ENCODE measurements at places on chromosomes 5 and 9.
A peak's percentile ranks its signal among the peaks of the same experiment; 100 is the strongest.

GRCh38 chr5:72388646-72389045 lies 68.5 kb downstream of the PTCD2 start:
- peak; percentile 16 for DNase-seq

DNA sequence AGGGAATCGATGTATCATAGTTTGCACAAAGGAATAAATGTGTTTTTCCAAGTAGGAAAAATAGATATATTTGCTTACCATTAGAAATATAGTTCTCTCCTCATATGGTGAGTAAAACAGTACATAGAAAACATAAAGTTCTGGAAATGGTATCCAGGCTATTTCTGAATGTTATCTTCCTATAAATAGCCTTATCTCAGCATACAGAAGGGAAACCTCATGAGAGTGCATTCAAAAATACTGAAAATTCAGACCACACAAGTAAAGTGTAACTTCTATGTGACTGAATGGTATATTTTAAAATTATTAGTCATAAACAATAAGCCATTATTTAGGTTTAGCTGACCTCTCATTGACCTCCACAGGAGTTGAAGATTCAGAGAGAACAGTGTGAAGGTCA lies 43.5 kb downstream of the MOCS2 start:
- DNase-seq: no peak

DNA sequence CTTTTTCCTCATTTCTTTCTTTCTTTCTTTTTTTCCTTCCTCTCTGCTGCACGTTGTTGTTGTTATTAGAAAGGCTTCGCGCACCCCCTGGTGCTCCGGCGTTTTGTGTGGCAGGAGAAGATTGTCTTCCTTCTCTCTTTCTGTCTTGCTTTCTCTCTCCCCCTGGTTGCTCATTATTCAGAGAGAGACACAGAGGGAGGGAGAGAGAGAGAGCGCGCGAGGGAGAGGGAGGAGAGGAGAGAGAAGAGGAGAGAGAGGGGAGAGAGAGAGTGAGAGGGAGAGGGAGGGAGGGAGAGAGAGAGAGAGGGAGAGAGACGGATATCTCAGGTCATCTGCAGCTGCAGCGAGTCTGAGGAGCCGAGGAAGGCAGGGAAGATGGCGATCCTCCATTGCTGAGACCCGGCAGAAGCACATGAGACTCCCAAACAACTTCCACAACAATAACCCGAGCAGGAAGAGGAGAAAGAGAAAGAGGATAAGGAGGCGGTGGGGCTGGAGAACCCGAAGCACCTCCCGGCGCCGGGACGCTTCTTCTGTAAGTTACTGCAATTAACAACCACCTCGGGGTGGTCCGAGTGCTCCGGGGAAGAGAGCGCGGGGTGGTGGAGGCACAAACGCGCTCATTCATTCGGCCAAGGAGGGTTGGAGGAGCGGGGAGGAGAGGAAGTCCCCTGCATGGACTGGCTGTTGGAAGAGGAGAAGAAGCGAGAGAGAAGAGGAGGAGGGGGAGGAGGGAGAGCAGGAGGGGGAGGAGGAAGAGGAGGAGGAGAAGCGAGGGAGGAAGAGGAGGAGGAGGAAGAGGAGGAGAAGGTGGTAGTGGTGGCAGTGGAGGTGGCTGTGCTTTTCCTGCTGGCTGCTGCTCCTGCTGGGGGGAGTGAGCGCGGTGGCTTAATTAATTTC lies at the start of gene ZNF462:
Gene ZNF462, plus strand, starts transcription at position 346 of the 900 bp plus-strand sequence. CDS start 60,218 bp downstream, outside the sequence.
- DNase-seq: peak; percentile 77

- no peak for DNase-seq
Measured at GRCh38 chr9:127779136-127779981, 893 bp upstream of the SH2D3C start.

DNA sequence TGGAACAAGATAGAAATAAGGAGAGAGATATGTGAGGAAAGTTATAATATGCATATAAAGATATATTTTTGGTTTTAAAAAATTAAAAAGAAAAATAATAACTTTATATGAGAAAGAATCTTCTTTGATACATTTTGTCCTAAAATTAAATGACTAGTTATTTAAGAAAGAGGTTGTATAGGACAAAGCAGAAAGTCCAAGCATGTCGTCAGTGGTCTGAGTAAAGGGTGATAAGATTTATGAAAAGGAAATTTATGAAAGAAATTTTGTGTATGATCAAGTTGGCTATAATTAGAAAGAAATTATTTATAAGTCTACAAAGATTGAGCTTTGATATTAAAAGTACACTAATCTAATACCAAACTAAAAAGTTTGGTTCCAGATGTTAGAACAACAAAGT lies 32.0 kb downstream of the GTF3C4 start:
- no peak for DNase-seq

DNA sequence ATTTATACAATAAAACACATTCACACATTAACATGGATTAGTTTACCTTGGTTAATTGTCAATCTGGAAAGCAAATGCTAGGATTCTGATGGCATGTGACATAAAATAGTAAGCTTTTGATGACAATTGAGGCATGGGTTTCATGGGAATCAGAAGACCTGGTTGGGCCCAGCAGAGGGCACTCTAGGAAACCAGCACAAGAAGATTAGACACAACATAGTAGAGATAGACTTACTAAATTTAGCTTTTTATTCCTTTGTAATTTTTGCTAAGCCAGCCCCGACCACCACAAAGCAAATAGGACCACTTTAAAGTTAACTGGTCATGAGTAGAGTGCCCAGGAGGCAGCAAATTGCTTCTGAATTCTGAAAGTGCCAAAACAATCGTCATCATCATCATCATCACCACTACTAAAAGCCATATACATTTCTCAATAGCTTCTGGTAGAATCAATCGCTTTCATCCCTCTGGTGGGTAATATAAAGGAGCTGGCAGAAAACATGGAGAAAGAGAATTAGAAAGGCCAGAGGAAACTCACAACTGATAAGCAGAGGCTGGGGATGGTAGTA lies 163.2 kb downstream of the ARRDC3 start:
- DNase-seq: peak; percentile 43

- no peak for DNase-seq
Measured at GRCh38 chr5:128380337-128380736, 157.7 kb downstream of the FBN2 start.

DNA sequence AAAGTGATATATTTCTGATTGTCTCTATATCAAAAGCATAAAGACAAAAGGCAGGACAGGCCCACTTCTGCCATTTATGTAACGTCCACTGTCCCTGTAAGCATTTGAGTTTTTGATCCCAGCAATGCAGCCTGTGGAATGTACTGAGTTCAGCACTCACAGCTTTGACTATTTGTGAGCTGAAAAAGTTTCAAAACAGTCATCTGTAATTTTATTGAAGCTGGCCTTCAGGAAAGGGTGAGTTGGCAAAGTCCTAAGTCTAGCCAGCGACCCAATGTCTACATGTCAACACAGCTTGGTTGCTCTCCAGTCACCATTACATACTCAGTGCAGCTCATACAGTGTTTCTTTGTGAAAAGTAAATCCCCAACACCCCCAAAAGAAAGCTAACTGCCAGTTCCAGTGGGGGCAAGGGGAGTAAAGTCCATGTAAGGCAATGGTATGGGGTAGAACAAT lies 9.7 kb downstream of the LIFR start:
- no peak for DNase-seq

GRCh38 chr5:11520241-11520930 lies 383.9 kb downstream of the CTNND2 start:
- DNase-seq: no peak

Data from Ammon's horn (tissue), 1 donor.